ENCODE measurements at places on chromosomes 1 and 21.
A peak's percentile ranks its signal among the peaks of the same experiment; 100 is the strongest.

DNA sequence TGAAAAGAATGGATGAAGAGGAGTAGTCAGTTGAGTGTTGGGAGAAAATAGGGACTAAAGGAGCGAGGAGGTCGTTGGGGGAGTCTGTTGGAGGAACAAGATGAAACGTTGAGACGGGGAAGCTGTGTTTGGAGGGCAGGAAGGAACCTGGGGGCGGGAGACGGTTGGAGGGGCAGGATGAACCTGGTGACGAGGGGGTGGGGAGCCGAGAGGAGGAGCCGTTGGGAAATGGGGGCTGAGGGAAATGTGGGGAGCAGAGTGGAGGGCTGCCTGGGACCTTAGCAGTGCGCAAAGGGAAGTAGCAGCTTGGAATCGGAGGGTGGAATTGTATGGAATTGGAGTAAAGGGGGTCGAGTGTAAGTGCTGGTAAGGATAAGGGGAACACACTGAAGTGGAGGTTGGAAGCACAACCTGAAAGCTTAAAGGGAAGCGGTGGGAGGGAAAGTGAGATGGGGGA, 630 bp downstream of the MTF2 start:
- peak; percentile 16 for DNase-seq

DNA sequence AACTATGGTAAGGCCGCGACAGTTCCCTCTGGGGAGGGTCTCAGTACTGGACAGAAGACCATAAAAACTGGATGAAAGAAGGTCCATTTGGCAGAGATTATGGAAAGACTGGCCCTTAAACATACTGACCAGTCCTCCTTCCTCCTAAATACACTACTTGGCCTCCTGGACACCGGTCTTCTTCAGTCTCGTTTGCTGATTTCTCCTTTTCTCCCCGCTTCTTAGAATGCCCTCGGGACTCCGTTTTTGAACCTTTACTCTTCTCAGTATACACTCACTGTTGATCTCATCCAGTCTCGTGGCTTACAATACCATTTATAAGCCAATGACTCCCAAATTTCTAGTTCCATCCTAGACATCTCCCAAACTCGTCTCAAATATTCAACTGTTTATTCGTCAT, 694 bp upstream of the MRPL9 start:
- no peak for DNase-seq

- DNase-seq = no peak
These were observed 117.7 kb upstream of the DSCAM start for GRCh38 chr21:40964691-40965090.

GRCh38 chr21:27192281-27192949, 225.5 kb upstream of the ADAMTS5 start:
- DNase-seq = no peak

DNA sequence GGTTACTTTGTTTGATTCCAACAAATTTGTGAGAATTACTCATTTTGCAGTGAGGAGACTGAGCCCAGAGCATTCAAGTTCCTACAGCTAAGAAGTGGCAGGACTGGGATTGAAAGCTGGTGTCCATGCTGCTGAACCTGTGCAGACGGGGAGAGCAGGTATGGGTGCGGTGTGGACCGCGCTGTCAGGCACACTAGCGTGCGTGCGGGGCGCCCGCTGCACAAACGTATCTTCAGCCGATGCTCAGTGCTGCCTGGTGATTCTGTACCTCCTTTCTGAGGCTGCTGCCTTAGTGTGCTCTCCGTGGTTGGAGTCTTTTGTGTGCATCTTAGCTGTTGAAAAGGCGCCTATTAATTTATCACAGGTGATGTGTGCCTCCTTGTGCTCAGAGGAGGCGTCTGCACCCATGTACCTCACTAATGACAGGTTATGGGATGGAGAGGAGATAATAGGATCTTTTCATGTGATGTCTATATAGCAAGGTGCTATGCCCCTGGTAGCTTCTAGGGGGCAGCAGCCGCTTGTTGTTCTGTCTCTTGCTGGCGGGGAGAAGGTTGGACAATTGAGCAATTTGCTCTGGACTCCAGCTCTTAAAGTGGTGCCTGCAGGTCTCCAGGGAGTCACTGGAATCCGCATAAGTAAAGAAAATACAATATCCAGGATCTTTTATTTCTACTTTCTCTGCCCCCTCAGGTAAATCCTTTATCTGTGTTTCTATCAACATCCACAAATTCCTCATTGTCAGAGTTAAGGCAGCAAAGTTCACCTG, 32.5 kb downstream of the PEX14 start:
- DNase-seq = no peak

- no peak for DNase-seq
These were observed 64.8 kb downstream of the WARS2 start for GRCh38 chr1:119075614-119076013.

DNA sequence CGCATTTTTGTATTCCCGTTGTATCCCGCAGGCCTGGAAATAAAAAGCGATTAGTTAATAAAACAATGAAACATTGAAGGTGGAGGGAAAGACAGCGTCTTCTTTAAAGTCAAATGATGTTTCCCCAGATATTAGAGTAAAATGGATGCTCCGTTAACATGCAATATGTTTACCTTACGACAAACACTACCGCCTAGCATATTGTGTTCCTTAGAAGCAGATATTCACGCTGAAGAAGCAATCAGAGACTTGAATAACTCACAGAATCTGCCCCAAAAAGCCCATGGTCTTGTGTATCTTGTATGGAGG, 583 bp upstream of the B4GALT3 start:
- DNase-seq = no peak

- no peak for DNase-seq
These were observed 96.7 kb upstream of the S1PR1 start for GRCh38 chr1:101139821-101140718.

- no peak for DNase-seq
These were observed 10.5 kb downstream of the PRPF38A start for GRCh38 chr1:52414942-52415341.

DNA sequence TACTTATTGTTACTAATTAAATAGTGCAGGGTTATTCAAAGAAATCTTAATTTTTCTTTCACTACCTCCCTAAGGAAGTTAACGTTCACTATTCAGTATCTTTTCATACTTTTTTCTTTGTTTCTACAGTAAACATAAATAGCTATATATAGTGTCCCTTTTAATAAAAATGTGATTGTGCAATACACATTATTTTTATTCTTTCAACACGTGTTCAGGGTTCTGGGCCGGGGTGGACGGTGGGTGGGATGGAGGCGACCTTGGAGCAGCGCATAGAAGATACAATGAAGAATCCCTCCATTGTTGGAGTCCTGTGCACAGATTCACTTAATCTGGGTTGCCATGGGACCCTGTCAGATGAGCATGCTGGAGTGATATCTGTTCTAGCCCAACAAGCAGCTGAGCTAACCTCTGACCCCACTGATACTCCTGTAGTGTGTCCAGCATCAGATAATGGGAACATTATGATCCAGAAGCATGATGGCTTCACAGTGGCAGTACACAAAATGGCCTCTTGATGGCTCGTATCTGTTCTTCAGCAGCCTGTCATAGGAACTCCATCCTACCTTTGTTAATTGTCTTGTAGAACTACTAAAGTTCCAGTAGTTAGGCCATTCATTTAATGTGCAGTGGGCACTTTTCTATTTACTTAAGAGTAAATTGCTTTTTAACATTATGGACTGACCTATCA, 155.9 kb upstream of the L1TD1 start:
- no peak for DNase-seq

GRCh38 chr1:91031081-91031480, 9.2 kb upstream of the ZNF644 start:
- DNase-seq = no peak

All from stimulated activated CD8-positive, alpha-beta memory T cell treated with anti-CD3 and anti-CD28 coated beads, Interleukin-7, amount 100 ng/mL, for 48 hours (primary cell).